ENCODE measurements at places on chromosomes 2 and 18.
A peak's percentile ranks its signal among the peaks of the same experiment; 100 is the strongest.

DNA sequence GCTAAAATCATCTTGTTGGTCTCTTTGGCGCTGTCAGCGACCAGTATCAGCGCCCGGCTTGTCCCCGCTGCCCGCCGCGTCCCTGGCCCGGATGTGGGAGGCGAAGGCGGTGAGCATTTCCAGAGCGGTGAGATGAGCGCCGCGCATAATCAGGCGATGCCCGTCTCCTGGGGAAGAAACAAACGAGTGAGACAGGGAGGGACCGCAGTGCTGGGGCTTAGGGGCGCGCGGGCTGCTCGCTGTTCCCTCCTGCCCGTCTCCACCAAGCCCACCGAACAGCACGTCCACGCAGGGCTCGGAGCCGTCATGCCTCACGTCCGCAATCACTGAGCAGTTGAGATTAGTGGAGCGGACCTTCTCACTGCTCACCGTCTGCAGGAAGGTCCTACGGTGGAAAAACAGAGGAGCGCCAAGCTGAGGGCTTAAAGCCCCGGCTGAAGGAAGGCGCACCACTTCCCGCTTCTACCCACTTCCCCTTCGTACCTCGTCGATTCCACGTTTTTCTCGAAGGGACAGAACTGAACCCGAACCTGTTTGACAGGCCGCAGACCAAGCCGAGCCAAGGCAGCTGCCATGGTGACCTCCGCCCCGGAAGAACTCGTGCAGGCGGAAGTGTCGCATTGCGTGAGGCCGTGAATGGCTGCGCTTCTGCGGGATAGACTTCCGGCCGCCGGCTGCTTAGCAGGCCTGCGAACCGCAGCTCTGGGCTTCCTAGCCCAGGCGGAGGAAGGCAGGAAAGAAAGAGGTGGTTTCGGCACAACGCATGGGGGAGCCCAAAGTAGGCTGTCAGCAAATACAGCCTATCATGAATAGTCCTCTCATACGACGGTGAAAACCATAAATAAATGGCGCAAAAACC lies at the start of gene MRPL53:
MRPL53 (minus strand) TSS at position 595 of the 859 bp plus-strand sequence; CDS start at position 575, 20 bp downstream.
- DNase-seq = peak; percentile 96

- no peak for DNase-seq
These were observed 65.3 kb downstream of the SUCLG1 start for GRCh38 chr2:84393829-84394228.

DNA sequence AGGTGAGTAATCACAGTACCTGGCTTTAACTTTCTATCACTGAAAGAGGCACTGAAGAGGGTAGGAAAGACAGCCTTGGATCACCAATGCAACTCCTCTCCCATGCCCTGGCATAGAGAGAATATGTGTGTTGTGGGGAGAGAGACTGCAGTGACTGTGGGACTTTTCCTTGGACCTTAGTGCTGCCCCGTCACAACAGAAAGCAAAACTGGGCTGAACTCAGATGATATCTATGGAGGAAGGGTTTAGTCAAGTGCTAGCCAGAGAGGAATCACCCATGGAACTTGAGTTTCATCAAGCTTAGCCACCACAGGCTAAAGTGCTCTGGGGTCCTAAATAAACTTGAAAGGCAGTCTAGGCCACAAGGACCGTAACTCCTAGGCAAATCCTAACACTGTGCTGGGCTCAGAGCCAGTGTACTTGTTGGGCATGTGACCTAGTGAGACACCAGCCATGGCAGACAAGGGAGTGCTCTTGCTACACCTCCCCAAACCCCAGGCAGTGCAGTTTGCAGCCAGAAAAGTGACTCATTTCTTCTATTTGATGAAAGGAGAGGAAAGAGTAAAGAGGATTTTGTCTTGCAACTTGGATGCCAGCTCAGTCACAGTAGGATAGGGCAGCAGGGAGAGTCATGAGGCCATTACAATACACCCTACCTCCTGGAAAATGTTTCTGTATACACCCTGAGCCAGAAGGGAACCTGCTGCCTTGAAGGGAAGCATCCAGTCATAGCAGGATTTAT lies 105.8 kb upstream of the SPOPL start:
- no peak for DNase-seq

DNA sequence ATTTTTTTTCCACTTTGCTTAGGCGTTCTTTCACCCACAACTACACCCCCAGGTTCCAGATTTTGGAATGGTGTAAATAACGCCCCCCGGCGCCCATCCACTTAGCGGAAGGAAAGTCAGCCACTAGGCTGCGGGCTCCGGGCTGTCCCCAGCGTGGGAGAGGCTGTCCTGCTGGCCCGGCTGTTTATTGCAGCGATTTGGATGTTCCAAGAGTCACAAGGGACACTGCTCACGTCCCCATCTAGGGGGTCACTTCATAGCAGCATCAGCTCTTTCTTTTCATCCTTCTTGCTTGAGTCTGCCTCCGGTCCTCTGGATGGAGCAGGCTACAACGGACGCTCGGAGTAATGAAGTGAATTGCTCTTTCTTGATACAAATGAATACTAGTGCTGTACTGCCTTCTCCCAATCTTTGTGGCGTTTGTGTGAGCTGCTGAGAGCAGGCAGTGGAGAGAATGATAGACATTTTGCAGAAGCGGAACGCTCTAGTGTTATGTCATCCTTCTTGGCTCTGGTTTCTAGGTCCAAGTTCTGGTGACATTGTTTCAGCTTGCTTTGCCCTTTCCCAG lies 50.7 kb upstream of the PAIP2B start:
- peak; percentile 79 for DNase-seq

DNA sequence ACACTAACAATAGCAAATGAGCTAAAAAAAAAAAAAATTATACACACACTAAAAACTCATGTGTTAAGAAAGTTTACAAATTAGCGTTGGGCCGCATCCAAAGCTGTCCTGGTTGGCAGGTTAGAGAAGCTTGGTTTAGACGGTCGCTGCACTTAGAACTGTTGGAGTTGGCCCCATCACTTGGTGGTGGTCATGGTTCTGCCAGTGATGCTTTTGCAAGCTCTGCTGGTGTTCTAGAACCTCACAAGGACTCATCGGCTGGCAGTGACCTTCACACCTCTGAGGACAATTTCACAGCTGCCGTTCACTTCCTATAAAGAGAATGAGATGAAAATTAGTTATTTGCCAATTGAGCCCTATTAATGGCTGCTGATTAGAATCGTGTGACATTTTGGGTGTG lies 229.0 kb downstream of the AGAP1 start:
- DNase-seq = no peak

DNA sequence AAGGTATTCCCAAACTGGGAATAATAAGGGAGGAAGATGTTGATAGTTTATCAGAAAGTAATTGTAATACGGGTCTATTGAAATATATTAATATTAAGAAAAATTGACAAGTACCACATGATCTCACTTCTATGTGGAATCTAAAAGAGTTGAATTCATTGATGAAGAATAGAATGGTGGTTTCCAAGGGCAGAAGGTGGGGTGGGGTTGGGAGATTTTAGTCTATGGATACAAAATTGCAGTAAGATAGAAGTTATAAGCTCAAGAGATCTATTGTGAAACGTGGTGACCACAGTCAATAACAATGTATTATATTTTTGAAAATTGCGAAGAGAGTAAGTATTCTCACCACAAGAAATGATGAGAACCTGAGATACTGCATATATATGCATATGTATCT lies 38.9 kb downstream of the COL3A1 start:
- DNase-seq = no peak

DNA sequence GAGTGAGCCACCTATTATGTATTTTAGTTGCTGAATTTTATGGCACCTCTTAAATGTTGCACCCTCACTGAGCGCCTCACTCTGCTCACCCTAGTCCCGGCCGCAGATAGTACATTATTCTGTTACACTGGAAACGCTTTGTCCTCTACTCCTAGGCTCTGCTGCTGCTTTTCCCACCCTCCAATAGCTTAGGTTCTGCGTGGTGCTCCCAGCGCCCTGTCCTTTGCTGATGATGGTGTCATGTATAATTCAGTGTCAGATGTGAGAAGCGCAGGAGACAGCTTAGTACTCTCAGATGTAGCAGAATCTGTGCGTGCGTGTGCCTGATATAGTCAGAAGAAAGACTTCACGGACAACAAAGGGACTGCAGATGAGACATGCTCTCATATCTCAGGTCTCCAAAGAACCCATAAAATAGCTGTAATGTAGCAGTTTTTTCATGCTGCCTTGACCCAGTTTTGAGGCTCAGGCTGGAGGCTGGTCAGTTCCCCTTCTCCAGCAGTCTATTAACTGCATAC lies 1.4 kb upstream of the REEP1 start:
- DNase-seq = no peak

DNA sequence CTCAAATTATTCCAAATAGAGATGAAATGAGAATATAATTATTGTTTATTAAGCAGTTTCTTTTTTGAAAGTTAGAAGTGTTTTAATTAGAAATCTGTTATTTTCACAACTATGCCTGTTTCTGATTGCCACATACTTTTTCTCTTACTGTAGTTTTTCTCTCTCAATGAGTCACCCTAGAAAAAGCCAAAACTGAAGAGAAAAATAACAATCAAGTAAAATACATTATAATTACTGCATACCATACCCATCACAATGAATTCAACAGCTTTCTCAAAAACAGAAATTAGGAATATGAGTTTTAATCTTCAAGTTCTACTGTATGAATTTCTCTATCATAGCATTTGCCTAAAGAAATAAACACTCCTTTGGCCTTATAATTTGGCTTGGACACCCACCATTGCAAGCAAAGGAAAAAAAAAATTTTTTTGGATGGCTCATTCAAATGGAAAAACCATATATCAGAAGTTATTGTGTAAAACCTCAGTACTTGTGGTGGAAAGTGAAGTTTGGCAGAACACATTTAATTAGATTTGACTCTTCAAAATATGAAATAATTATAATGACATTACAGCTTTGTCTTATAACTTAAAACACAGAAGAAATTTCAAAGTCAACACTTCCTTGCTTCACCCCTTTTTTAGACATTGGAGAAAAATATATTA lies 138.5 kb downstream of the DYM start:
- DNase-seq = no peak

DNA sequence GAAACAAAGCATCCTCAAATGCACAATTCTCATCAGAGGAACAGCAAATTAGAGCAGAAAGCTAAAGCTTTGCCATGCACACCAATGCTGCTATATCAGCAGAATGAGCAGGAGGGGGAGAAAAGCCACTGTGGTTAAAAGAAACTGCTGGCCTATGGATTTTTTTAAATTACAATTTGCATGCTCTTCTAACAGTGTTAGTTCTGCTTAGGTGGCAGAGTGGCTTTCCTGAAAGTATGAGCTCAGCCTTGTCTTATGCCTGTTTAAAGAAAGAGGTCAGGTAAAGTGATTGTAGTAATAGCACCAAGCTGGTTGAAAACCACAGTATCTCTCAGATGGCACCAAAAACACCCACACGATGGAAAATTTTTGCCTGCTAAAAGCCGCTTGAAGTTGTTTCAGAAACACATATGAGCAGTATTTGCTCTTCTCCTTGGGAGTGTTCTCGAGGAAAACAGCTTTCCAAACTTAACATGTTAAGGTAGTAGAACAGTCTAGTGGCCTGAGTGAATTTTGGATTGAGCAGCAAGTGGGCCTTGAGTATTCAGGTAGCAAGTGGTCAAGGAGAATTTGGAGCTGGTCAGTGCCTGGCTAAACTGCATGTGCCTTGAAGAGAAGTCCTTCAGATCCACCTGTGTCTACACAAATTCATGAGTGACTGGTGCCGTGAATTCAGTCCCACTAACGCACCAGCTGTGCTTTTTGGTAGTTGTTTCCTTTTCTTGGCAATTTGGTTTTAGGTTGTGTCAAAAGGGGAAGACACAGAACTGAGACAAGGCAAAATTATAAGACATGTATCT lies 19.6 kb upstream of the NDUFV2 start:
- DNase-seq = no peak

- no peak for DNase-seq
These were observed 446.3 kb downstream of the ADCYAP1 start for GRCh38 chr18:1350931-1351450.

DNA sequence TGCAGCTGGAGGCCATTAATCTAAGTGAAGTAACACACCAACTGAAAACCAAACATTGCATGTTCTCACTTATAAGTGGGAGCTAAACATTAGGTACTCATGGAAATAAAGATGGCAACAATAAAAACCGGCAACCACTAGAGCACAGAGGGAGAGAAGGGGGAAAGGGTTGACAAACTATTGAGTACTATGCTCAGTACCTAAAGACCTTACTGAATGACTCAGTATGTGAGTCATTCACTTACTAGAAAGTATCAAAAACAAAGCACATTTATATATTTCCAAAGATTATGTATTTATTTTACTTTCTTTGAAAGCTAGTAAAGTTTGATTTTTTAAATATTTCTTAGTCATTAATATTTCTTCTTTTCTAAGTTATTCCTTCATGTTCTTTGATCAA lies 48.9 kb downstream of the ZNF385B start:
- DNase-seq = no peak

DNA sequence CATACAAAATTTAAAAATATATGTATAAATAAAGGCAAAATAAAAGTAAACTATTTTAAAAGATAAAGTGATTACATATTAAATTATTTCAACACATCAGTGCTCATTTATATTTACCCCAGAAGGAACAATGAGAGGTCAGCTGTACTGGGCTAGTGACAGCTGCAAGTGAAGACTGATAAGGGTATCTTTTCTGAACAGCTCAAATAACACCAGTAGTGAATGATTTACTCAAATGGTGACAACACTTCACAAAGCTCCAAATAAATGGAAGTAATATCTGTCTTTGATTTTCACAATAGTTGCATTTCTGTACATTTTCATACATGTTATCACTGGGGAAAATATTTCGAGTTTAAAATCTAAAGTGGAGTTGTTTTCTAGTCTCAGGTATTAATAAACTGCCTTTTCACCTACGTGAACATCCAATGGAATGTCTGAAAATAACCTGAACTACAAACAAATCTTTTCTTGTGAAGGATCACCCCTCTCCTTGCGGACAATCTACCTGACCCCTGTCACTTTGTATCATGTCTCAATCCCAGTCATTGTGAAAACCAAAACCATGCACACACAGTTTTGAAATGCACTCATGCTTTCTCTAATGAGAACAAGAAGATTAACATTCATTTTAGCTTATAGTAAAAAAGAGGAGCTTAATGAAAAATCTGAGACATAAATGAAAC lies 1928.8 kb upstream of the CELF4 start:
- no peak for DNase-seq
